ENCODE measurements at places on chromosomes 1 and 21.
A peak's percentile ranks its signal among the peaks of the same experiment; 100 is the strongest.

DNA sequence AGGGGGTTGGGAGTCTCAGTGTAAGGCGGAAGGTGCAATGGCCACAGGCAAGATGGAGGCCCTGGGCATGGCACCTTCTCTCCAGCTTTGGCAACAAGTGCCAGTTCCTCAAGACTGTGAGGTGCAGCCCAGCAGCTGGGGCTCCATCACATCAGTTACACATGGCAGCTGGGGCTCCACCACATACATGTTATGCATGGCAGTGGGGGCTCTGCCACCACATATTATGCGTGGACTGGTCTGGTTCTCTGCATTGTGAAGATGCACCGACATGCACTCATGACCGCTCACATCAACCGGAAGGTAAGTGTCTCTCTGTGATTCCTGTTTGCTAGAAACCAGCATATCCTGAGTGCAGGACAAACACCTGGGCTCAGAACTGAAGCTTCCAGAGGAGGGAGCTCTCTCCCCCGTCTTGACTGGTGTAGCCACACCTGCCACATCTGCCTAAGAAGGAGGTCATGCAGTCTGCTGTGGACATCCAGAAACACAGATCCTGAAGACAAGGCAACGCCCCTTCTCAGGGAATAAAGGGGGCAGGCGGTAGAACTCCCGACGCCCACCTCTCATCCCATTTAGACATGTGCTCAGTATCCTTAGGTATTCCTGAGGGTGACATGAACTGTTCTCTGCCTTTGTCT, 104.1 kb upstream of the TMPRSS2 start:
- no peaks in the 10 kb centered on the region for H3K36me3 ChIP-seq
- DNase-seq, result no peak
- H3K4me1 ChIP-seq, result no peaks in the 10 kb centered on the region
- H3K27ac ChIP-seq, result no peak overlapping the region

GRCh38 chr1:56472860-56473259, 106.5 kb downstream of the PLPP3 start:
- H3K4me1 ChIP-seq, result peaks cover 15% of the 10 kb centered on the region
- H3K27me3 ChIP-seq, result no peaks in the 10 kb centered on the region
- DNase-seq, result no peak
- H3K27ac ChIP-seq, result peak overlapping the region; percentile 35

GRCh38 chr1:234955107-234955731, 173.4 kb downstream of the TOMM20 start:
- H3K4me3 ChIP-seq, result no peak overlapping the region
- H3K27me3 ChIP-seq, result no peaks in the 10 kb centered on the region
- H3K36me3 ChIP-seq, result no peaks in the 10 kb centered on the region
- DNase-seq, result no peak

GRCh38 chr1:216123446-216124191, 299.6 kb downstream of the USH2A start:
- H3K4me1 ChIP-seq, result no peaks in the 10 kb centered on the region
- H3K27ac ChIP-seq, result no peak overlapping the region
- no peak for DNase-seq
- H3K36me3 ChIP-seq, result no peaks in the 10 kb centered on the region

DNA sequence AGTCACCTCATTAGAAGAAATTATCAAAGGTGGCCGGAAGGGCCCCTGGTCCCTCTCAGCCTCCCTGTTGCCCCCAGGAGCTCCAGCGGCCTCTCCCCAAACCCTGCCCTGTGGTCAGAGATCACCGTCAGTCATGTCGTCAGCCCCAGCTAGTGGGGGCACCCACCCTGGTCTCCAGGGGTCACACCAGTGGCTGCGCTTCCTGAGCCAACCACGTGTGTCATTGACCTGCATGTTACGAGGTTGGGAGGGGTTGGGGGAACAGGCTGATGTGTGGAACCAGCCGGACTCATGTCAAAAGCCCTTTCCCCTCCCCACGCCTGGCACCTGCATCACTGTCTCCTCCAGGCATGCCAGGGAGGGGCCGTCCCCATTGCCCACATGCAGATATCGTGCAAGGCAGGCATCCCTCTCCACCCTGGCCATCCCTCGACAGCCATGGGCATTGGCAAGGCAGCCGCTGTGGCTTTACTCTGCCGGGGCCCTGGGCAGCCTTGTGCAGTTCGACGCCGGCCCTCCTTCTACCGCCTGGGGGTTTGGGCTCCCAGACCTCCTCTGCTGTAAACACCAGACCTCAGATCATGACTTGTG, 128.7 kb downstream of the CRYAA start:
- no peak for DNase-seq
- no peaks in the 10 kb centered on the region for H3K4me1 ChIP-seq
- no peaks in the 10 kb centered on the region for H3K27me3 ChIP-seq
- H3K27ac ChIP-seq, result no peak overlapping the region
- H3K36me3 ChIP-seq, result no peaks in the 10 kb centered on the region

DNA sequence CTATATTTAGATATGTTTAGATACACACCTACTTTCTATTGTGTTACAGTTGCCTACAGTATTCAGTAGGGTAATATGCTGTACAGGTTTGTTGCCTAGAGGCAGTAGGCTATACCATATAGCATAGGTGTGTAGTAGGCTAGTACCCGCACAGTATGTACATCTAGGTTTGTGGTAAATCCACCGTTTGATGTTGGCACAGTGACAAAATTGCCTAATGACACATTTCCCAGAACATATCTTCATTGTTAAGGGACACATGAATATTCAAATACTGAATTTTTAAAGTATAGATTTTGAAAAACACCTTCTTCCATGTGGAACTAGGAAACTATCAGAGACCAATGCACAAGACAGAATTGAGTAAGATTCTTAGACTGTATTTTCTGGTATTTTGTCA, 22.6 kb upstream of the PDC start:
- no peaks in the 10 kb centered on the region for H3K36me3 ChIP-seq
- no peak overlapping the region for H3K4me3 ChIP-seq
- no peaks in the 10 kb centered on the region for H3K27me3 ChIP-seq
- no peak for DNase-seq
- H3K4me1 ChIP-seq, result no peaks in the 10 kb centered on the region

GRCh38 chr1:20216574-20216973, 30.3 kb upstream of the PLA2G2C start:
- H3K36me3 ChIP-seq, result no peaks in the 10 kb centered on the region
- no peaks in the 10 kb centered on the region for H3K27me3 ChIP-seq
- no peak overlapping the region for H3K27ac ChIP-seq
- H3K4me1 ChIP-seq, result peaks cover 3% of the 10 kb centered on the region
- no peak for DNase-seq
- no peak overlapping the region for H3K4me3 ChIP-seq

DNA sequence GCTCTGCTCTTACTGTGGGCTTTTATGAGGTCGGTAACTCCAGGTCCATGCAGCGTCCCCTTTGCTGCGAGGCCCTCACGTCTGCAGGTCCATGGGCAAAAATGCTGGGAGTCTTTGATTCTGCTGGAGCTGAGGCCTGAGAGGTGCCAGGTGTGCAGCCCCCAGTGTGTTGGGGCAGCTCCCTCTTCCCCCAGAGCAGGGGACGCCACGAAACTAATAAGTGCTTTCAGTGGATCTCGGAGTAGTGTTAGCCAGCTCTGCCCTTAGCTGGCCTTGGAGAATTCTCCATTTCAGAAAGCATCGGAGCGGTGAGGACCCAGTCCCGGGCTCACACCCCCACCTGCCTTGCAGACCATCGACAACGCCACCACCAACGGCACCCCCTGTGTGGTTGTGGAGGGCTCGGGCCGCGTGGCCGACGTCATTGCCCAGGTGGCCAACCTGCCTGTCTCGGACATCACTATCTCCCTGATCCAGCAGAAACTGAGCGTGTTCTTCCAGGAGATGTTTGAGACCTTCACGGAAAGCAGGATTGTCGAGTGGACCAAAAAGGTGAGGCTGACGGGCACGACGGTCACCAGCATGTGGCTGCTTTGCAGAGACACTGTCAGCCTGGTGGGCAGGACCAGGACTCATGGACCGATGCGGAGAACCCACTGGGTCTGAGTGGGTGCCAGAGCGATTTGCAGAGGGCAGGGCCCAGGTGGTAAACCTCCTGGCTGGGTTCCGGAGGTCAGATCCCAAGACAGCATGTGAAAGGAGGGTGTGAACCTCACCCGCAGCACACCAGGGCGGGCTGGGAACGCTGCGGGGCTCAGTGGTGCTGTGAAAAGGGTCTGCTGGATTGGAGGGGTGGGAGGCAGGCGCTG, 25.5 kb downstream of the TRPM2 start:
- DNase-seq, result no peak
- H3K36me3 ChIP-seq, result no peaks in the 10 kb centered on the region
- peaks cover 2% of the 10 kb centered on the region for H3K4me1 ChIP-seq
- H3K4me3 ChIP-seq, result no peak overlapping the region
- no peaks in the 10 kb centered on the region for H3K27me3 ChIP-seq

DNA sequence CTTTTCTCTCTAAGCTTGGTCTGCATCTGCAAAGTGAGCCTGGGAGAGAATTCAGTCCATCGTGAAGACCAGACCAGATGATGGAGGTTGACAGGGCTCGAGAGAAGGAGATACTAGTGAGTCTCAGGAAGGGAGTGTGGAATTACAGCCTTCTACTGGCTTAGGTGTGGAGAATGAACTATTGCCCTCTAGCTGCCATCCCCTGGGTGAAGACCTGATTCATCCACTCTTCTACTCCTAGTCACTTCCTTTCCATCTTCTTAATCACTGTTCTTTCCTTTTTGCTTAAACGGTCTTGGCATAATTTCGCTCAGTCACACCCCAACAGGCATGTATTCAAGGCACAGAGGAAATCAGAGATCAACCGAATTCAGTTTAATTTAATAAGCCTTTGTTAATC, 34.0 kb upstream of the HSD17B7 start:
- H3K4me3 ChIP-seq, result no peak overlapping the region
- no peaks in the 10 kb centered on the region for H3K27me3 ChIP-seq
- H3K4me1 ChIP-seq, result no peaks in the 10 kb centered on the region
- no peak for DNase-seq

DNA sequence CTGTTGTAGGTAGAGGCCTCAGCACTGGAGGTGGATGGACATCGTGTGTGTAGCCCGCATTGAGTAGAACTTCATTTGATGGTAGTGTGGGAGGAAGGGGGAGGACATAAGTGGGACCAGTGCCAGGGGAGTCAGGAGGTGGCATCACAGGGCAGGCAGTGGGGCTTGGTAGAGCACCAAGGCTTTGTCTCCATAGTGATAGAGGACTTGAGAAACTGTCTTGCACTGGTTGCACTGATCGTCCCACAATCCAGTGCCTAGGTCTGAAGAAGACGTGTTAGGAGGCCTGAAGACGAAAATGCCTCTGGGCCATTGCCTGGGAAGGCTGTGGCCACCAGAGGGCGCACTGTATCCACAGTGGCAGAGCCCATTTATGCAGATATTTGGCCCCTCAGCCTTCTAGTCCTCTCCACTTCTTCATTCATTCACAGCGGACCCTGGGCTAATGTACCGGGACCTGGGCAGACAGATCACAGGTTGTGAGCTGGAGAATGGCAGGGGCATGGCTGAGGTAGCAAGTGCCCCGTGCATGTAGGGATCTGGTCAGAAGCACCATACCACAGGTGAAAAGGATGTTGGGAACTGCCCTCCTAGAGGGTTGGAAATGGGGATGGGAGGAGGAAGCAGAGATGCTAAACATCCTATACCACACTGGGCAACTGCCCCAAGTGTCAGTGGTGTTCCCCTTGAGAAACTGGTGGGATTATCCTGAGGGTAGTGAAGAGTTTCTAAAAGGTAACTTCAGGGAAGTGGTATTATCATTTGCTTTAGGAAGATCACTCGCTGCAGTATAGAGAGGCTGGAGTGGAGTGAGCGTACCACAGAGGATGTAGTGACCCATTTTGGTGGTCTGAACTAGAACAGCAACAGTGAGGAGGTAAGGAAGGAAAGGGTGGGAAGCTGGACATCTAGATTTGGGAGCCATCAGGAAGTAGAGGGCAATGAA, 95.3 kb downstream of the PIK3R3 start:
- H3K4me1 ChIP-seq, result no peaks in the 10 kb centered on the region
- H3K4me3 ChIP-seq, result no peak overlapping the region
- peak; percentile 88 for DNase-seq
- peaks cover 5% of the 10 kb centered on the region for H3K36me3 ChIP-seq
- H3K27ac ChIP-seq, result no peak overlapping the region

GRCh38 chr1:104406728-104407127, 657.0 kb downstream of the AMY1C start:
- no peaks in the 10 kb centered on the region for H3K27me3 ChIP-seq
- no peak overlapping the region for H3K27ac ChIP-seq
- no peaks in the 10 kb centered on the region for H3K4me1 ChIP-seq
- no peaks in the 10 kb centered on the region for H3K36me3 ChIP-seq

DNA sequence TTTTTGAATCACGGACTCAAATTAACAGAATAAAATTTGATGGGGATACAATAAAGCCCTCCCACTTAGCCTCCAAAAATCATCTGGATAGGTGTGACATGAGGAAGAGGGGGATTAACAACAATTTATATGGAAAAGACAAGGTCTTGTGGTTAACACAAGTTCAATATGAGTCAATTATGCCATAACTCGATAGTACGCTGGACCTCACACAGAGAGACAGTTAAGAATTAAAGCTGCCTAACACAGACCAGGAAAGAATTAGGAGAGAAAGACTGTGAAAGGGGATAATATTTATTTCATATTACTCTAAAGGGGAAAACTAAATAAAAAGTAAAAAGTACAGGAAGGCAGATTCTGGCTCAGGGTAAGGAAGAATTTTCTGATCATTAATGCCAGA, 243.7 kb upstream of the LYPLAL1 start:
- DNase-seq, result no peak
- no peaks in the 10 kb centered on the region for H3K27me3 ChIP-seq
- no peaks in the 10 kb centered on the region for H3K4me1 ChIP-seq
- no peak overlapping the region for H3K27ac ChIP-seq
- H3K36me3 ChIP-seq, result no peaks in the 10 kb centered on the region

All from liver (tissue), 10 donors.